Regular cardiac myocyte (primary cell): ENCODE measurements at places on chromosomes 5 and 9. TPM values are rescaled to one million over a fixed set of nuclear protein-coding genes. Genes with fewer than 3 reads are reported as not detected.

Gene SURF4
- total RNA-seq: 726 and 791 TPM in 2 replicates

Gene KCTD16
- 2.3 and 4.2 TPM in 2 replicates for total RNA-seq

Gene NTRK2
- total RNA-seq: 2.3 and 2.8 TPM in 2 replicates

Gene CHSY3
- 12.5 and 25.1 TPM in 2 replicates for total RNA-seq

Gene IGIP
- 7.7 and 16.9 TPM in 2 replicates for total RNA-seq

Gene RASGRF2
- total RNA-seq: 3.9 and 5.4 TPM in 2 replicates

Gene ANKRD20A1
- total RNA-seq: under 0.01 and 0.28 TPM in 2 replicates

Gene TRIM36
- 0.38 and 0.56 TPM in 2 replicates for total RNA-seq

Gene SLC6A7
- total RNA-seq: under 0.01 TPM in 2 replicates

Gene GMCL2
- not detected in 2 replicates for total RNA-seq

Gene TMEM174
- not detected in 2 replicates for total RNA-seq

Gene ACSL6
- under 0.01 TPM in 1 of 2 replicates, not detected in the other for total RNA-seq

Gene SLC28A3
- total RNA-seq: 0.58 and 1.1 TPM in 2 replicates

Gene IL3
- not detected in 2 replicates for total RNA-seq

Gene DPH7
- total RNA-seq: 20.1 and 22.6 TPM in 2 replicates

Gene SLC6A3
- not detected in 2 replicates for total RNA-seq

Gene IRF1
- total RNA-seq: 17.8 and 19.2 TPM in 2 replicates

Gene LURAP1L
- 6.1 and 15.2 TPM in 2 replicates for total RNA-seq

Gene PRSS3
- total RNA-seq: 6.5 and 27.8 TPM in 2 replicates

Gene GRIN3A
- total RNA-seq: not detected in 2 replicates

Gene GRIN1
- under 0.01 and 0.19 TPM in 2 replicates for total RNA-seq

Gene ARHGEF28
- total RNA-seq: 23.8 and 51.9 TPM in 2 replicates

Gene TRAF1
- 0.96 and 2.3 TPM in 2 replicates for total RNA-seq

Gene FOXD4L4
- total RNA-seq: under 0.01 TPM in 2 replicates

Gene SHC3
- total RNA-seq: 17.8 and 22.3 TPM in 2 replicates

Gene RNF224
- total RNA-seq: not detected in 2 replicates

Gene ACTBL2
- under 0.01 and 0.19 TPM in 2 replicates for total RNA-seq

Gene ECM2
- total RNA-seq: 2.7 and 22.6 TPM in 2 replicates

Gene ARL10
- 9.4 and 9.9 TPM in 2 replicates for total RNA-seq

Gene ANKRD34B
- total RNA-seq: not detected in 2 replicates

Gene CXCL14
- under 0.01 and 0.56 TPM in 2 replicates for total RNA-seq

Gene WDR31
- total RNA-seq: 1.3 and 2.0 TPM in 2 replicates

Gene TAF1L
- total RNA-seq: not detected in 2 replicates

Gene HSPB3
- total RNA-seq: 0.56 TPM in 1 of 2 replicates, not detected in the other

Gene C9orf43
- 0.28 and 0.58 TPM in 2 replicates for total RNA-seq

Gene CCDC187
- total RNA-seq: under 0.01 TPM in 2 replicates

Gene MEIKIN
- total RNA-seq: under 0.01 TPM in 1 of 2 replicates, not detected in the other

Gene FAM200C
- total RNA-seq: 6.3 and 6.5 TPM in 2 replicates

Gene OSTF1
- total RNA-seq: 49.6 and 119 TPM in 2 replicates

Gene CDX1
- total RNA-seq: 0.38 and 0.56 TPM in 2 replicates

Gene BARHL1
- not detected in 2 replicates for total RNA-seq

Gene ANKRD31
- total RNA-seq: 0.19 and 0.28 TPM in 2 replicates

Gene SLC1A3
- total RNA-seq: 2.1 and 4.2 TPM in 2 replicates

Gene TAF11L2
- not detected in 2 replicates for total RNA-seq

Gene PLPPR1
- not detected in 2 replicates for total RNA-seq

Gene CD274
- total RNA-seq: 6.5 and 19.7 TPM in 2 replicates

Gene CBY3
- not detected in 2 replicates for total RNA-seq

Gene SYK
- 0.28 TPM in 1 of 2 replicates, not detected in the other for total RNA-seq

Gene ARL14EPL
- total RNA-seq: 0.19 TPM in 1 of 2 replicates, not detected in the other

Gene TMEM215
- not detected in 2 replicates for total RNA-seq

Gene GRXCR2
- not detected in 2 replicates for total RNA-seq

Gene SPATA31D4
- total RNA-seq: not detected in 2 replicates

Gene WDR5
- total RNA-seq: 18.0 and 22.0 TPM in 2 replicates

Gene SLCO6A1
- not detected in 2 replicates for total RNA-seq

Gene FOXD4
- total RNA-seq: 0.19 and 0.56 TPM in 2 replicates

Gene TBC1D13
- 9.3 and 12.5 TPM in 2 replicates for total RNA-seq

Gene HNRNPH1
- total RNA-seq: 509 and 722 TPM in 2 replicates

Gene REEP2
- 7.5 and 9.3 TPM in 2 replicates for total RNA-seq
